ENCODE measurements at places on chromosomes 1 and 21.

- DNase-seq: no peak
Observed at GRCh38 chr1:187909382-187909781, 1080.6 kb downstream of the PLA2G4A start.

GRCh38 chr1:201565771-201566528 is 27.0 kb downstream of the NAV1 start:
- DNase-seq: no peak

DNA sequence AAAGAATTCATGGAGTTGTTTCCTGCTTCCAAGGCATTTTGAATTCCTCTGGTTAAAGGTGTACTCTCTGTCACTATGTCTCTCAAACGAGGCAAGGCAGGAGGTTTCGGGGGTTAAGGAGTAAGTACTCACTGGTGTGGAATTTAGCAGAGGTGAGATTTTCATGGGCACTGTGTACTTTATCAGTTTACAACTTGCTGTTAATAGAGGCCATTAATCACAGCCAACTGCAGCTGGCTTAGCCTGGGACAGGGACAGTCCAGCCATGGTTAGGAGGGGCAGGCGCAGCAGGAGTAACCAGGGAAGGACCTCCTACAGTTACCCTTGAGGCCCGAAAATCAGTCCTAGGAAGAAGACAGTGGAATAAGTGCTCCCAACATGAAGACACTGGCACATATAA is 18.1 kb upstream of the TMEM9 start:
- DNase-seq: no peak

- no peak for DNase-seq
Observed at GRCh38 chr1:248778906-248779305, 23.3 kb upstream of the LYPD8 start.

- DNase-seq: no peak
Observed at GRCh38 chr1:179808503-179808902, 65.4 kb downstream of the FAM163A start.

DNA sequence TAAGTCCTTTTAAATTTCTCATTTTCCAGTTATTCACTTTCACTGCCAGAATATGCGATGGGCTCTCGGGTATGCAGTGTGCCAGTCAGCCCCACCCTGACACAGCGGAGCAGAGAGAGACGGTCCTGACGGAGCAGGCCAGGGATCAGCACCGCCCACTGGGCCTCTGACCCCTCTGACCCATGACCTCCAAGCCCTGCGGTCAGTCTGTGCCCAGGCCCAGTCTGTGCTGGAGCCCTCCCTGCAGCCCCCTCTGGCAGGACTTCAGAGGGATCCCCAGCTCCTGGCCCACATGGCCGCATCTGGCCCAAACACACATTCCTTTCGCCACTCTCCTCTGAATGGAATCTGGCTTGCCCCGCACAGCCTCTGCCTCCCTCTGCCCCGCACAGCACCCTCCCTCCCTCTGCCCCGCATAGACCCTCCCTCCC is 43.4 kb upstream of the COL6A2 start:
- DNase-seq: no peak

DNA sequence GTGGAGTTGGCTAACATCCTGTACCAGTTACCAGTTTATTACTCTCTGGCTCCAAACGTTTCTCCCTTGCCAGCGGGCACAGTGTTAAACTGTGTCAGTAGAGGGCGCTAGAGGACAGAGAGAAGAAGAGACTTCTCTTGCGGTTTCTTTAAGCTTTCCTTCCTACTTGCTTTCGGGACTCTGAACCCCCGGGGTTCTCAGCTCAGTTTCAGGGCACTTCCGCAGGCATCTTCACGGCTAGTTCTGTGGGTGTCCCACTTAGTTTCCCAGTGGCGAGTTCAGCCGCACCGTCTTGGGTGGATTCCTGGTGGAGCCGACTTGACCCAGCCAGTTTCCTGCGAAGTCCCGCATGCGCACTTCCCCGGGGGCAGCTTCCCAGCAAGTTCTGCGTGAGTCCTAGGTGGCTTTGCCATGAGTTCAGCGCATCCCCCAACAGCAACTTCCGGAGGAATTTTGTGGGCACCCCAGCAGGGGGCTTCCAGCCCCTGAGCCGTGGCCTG is 37.9 kb upstream of the BTG2 start:
- DNase-seq: peak; percentile 62

DNA sequence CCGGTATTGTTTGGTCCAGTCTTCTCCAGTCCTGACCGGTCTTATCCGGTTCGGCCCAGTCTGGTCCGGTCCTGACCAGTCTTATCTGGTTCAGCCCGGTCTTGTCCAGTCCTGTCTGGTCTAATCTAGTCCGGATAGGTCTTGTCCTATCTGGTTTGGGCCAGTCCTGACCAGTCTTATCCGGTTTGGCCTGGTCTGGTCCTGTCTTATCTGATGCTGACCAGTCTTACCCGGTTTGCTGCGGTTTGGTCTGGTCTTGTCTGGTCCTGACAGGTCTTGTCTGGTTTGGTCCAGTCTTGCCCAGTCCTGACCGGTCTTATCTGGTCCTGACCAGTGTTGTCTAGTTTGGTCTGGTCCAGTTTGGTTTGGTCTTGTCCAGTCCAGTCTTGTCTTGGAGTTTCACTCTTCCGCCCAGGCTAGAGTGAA is 30.1 kb downstream of the DHX9 start:
- no peak for DNase-seq

DNA sequence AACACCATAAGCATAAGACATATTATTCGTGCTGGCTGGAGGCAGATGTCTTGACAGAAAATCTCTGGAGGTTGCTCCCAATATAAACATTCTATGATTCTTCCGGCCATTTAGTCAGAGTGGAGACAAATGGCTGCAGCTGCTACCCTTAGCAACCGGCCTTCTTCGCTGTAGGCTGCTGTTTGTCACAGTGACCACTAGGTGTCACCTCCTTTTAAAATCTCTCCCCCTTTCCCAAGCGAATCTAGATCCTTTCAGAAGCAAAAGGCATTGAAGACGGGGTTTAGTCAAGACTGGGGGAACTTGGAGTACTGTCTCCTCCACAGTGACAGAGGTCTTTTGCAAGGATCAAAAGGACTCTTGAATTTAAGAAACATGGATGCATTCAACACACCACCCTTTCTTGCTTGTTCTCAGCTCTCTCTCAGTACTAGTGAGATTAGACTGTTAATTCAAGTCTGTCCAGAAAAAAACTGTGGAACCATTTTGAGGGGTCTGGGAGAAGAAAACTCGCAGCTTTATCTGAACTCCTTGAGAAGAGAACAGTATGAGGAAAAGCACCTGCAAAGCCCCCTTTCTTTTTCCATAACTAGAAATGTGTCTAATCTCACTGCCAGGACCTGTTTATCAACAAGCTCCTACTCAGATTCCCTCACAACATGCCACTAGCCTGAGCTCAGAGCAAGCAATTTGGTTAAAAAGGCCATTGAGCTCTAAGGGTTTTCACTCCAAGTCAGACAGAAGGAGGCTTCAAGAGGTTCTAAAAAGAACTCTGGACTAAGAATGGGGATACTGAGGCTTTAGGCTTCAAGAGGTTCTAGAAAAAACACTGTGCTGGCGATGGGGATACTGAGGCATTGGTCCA is 408.3 kb upstream of the PLXNA2 start:
- no peak for DNase-seq

DNA sequence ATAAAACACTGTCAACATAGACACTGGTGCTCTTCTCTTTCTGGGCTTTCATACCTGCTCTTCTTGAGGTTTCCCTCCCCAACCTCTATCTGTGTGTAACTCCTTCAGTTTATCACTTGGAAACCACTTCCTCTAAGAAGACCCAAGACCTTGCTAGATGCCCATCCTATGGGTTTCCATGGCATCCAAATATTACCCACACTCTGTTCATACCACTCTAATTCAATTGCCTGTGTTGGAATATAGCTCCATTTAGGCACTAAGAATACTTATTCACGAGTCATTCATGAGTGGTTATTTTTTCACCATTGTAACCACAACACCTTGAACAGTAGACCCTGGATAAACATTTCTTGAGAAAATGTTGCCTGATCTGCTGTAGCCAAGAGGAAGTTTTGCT is 231.1 kb upstream of the SGIP1 start:
- DNase-seq: no peak

GRCh38 chr1:71577451-71578131 is 496.8 kb upstream of the ZRANB2 start:
- DNase-seq: no peak

DNA sequence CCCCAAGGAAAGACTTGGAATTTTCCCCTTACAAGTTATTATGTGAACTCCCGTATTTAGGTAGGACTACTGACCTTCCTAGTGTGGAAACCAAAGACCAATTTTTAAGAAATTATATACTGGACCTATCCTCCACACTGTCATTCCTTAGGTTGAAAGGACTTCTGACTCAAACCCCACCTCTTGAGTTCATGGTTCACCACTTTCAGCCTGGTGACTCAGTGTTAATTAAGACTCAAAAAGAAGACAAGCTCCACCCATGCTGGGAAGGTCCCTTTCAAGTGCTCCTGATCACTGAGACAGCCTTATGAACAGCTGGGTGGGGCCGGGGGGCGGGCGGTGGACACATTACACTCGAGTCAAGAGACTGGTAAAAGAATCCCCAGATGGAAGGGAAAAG is 113.2 kb downstream of the LRRC53 start:
- no peak for DNase-seq

- no peak for DNase-seq
Observed at GRCh38 chr1:219527994-219528393, 84.9 kb downstream of the ZC3H11B start.
